ENCODE measurements at places on chromosomes 7 and 10.

- DNase-seq: no peak
Observed at GRCh38 chr7:110157631-110158362, 933.1 kb upstream of the LRRN3 start.

DNA sequence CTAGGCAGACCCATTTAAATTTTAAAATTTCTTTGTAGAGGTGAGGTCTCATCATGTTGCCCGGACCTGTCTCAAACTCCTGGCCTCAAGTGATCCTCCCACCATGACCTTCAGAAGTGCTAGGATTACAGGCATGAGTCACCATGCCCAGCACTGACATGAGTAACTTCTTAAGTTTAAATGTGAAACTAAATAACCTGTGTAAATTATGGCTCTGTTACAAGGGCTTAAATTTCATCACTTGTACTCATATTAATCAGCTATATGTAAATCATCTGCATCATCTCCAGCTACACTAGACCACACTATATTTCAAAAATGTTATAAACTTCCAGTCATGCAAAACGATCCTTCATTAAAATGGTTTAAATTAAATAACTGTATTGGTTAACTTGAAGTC lies 56.1 kb downstream of the ATAD1 start:
- DNase-seq: no peak

- no peak for DNase-seq
Observed at GRCh38 chr7:47836080-47836479, 112.2 kb downstream of the PKD1L1 start.

DNA sequence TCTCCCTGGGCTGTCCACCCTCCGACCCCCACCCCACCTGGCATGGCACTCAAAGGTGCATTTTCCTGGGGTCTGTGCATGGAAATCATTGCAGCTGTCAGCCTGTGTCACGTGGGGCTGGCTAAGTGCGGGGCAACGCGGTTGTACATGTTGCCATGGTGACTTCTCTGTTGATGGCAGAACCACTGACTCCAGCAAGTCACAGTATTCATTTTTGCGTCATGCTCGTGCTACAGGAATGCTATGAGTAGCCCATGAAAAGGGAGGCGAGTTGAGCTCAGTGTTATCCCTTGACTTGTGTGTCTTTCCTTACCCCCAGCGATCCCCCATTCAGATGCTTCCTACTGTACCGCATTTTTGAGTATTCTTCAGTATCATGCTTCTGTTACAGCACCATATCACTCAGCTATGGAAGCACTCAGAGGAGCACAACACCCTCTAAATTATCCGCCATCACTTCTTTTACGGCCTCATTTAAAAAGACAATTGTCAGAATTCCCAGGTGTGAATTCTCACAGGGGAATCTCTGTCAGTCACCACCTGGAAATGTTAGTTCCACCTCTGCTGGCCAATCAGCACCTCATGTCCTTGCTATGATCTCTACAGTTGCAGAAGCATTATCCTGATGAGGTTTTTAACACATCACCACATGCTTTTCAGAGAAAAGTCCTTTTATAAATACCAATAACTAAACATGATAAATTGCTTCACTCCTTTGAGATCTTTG lies 194.4 kb upstream of the C7orf33 start:
- no peak for DNase-seq

DNA sequence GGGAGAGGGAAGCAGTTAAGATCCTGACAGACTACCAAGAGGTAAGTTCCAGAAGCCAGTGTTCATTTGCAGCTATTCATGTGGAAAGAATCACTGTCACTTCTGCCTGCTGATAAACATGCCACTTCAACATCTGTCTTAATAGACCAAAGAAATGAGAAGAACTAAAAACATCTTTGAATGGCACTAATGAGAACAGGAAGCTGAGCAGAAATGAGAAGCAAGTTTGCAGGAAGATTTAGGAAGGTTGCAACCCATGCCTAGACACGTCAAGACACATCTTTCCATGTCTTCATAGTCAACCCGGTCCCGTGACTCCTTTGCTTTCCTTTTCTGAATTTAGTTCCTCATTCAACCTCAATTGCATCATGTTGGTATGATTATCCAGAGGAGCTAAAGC lies 180.0 kb downstream of the PDE1C start:
- no peak for DNase-seq
